ENCODE measurements at places on chromosomes 2 and 18.

- no peak for DNase-seq
Measured at GRCh38 chr18:47953471-47953931, 23.0 kb upstream of the SMAD2 start.

DNA sequence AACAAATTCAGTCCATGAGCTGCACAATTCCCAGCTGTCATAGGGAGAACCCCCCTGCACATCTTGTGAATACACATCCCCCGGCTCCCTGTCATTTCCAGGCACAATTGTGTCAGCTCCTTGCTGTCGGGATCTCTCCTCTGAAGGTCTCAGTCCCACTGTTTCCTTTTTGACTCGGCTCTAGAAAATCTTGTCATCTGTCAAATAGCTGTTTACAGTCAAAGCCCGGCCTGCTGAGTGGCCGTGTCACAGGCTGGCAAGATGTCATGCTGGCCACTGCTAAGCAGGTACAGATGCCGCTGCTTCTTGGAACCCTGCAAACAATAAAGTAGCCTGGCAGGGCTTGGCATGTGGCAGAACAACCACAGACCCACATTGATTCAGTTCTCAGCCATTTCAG, 61.7 kb downstream of the LYPD1 start:
- DNase-seq: no peak

GRCh38 chr2:25279091-25279651, 62.6 kb downstream of the DNMT3A start:
- DNase-seq: peak; percentile 66

- DNase-seq: no peak
Measured at GRCh38 chr2:42079737-42080287, 32.0 kb downstream of the PKDCC start.

GRCh38 chr2:74646201-74646600, 1.9 kb downstream of the M1AP start:
- no peak for DNase-seq

DNA sequence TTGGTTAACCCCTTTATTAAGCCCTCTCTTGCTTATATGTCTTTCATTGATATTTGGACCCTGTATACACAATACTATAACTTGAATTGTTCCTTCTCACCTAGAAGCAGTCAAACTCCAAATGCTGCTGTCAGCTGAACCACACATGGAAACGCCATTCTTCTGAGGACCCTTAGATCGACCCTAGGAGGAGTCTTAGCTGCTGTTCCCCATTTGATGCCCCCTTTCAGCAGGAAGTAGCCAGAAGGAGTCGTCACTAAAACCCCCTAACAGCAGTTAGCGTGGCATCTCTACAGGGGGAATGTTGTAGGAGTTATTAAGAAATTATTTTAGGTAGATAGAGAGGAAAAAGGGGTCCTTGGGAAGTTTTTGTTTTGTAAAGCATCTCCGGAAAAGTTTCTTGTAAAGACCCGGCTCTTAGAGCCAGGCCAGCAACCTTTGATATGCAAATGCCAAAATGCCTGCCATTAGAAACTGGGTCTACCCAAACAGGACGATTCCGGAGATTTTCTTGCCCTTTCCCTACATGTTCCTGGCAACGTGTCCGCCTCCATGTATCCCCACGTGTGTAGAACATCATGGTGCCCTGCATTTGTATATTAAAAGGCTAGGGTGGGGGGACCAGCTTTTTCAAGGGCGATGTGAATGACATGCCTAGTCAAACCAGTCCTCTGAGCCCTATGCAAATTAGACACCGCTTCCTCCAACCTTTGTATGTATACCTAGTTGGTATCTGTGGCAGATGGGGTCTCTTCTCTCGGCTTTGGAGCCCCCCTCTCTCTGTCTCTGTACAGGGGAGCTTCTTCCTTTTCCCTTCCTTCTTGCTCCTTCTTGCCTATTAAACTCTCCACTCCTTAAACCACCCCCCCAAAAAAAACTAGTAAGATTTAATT, 638.4 kb upstream of the POU3F3 start:
- DNase-seq: no peak

DNA sequence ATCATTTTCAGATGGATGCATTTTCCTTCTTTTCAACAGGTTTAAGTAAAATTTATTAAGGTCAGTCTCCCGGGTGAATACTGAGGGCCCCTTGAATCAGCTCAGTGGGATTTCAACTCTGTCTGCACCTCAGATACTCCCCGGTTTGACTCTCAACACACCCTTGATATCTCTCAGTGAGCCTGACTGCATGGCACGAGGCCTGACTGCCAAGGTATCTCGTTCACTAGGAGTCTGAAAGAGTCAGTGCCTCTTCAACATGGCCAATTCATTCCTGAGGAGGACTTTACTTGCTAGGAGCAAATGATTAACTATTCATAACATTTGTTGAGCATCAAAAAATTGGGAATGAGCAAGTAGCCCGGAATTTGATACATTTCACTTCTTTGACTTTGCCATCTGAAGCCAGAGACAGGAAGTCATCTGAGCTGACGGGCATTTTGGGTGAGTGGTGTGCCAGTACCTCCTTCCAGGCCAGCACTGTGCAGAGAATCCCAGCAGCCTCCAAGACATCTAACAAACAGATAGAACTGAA, 81.0 kb downstream of the VAPA start:
- DNase-seq: no peak

- no peak for DNase-seq
Measured at GRCh38 chr2:239499726-239500573, 99.1 kb upstream of the HDAC4 start.

GRCh38 chr18:4961121-4961909, 235.7 kb downstream of the AKAIN1 start:
- no peak for DNase-seq

- DNase-seq: no peak
Measured at GRCh38 chr2:26687801-26688200, 4.7 kb upstream of the KCNK3 start.

DNA sequence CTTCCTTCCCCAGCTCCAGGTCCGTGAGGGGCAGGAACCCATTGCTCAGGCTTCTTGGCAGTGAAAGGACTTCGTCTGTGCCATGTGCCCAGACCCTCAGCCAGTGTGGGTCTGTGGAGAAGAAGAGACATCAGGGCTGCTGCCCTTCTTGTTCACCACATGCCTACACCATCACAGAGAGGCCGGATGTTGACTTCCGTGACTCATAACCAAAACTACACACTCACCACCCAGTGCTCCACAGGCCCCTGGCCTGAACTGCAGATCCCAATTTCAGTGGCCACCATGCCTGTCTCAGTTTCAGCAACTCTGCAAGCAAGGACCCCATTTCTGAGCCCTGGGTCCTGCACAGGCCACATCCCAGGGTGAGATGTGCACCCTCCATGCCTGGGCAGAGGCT, 332.6 kb upstream of the SALL3 start:
- DNase-seq: no peak

DNA sequence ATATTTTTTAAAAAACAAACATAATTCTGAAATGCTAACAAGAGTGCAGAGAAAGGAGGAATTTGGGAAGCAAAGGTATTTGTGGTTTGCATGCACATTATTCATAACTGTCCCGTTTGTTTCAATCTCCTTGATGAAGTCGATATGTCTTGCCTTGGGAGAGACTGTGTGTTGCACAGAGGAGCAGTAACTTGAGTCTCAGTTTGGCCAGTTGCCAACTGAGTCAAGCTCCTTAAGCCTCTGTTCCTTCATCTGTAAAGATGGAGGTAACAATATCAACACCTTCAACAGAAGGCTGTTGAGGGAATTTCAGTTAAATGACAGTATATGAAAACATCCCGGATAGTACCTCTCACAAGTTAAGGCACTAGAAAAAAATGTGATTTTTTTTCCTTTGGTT, 226.2 kb downstream of the ASXL3 start:
- peak; percentile 60 for DNase-seq

DNA sequence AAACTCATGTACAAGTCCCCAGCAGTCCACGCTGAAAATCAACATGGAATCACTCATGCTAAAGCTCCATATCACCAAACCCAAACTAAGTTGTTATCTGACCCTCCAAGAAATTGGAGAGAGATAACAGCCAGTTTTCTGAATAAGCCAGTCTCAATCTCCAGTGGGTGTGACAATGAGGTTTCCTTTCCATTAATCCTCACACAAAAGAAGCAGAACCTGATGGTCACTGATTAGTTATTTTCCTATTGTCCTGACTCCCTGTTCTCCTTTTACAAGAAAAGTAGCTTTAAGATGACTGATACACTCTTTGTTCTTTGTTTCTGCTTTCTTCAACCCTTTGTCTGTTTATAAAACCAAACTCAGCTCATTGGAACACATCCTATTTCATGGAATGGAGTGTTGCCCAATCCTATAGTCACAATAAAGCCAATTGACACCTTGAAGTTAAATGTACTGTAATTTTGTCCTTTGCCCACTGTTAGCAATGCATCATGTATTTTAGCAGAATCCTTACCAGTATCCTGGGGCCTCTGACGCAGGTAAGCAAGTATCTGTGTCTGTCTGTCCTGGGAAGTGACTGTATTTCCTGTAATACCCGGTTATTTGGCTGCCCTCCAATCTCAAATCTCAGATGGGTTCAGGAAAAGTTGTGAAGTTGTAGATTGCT, 30.6 kb upstream of the SH3RF3 start:
- peak; percentile 26 for DNase-seq

- no peak for DNase-seq
Measured at GRCh38 chr2:197278799-197279763, 31.5 kb downstream of the ANKRD44 start.

DNA sequence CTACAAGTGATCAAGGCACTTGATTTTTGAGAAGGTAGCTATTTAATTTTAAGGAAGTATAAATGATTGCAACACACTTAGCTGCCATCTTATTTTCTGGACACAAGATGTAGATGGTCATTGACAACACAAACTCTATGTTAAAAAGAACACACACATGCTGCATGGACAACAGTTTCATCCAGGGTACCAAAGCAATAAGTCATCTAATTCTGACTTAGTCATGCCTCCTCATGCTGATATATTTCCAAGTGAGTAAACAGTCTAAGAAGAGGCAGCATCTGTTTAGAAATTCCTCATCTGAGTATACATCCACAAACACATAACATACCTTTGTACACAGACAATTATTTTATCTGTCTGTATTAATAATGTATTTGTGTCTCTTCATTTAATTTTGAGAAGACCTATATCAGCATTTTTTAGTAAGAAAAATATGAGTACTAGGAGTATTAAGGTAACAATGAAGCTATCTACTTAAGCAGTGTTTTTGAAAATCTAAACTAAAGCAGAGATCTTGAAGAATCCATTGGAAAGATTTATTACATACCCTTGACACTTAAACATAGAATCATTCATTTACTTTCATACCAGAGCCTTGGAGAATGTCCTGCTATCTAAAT, 84.9 kb downstream of the SCN1A start:
- no peak for DNase-seq

DNA sequence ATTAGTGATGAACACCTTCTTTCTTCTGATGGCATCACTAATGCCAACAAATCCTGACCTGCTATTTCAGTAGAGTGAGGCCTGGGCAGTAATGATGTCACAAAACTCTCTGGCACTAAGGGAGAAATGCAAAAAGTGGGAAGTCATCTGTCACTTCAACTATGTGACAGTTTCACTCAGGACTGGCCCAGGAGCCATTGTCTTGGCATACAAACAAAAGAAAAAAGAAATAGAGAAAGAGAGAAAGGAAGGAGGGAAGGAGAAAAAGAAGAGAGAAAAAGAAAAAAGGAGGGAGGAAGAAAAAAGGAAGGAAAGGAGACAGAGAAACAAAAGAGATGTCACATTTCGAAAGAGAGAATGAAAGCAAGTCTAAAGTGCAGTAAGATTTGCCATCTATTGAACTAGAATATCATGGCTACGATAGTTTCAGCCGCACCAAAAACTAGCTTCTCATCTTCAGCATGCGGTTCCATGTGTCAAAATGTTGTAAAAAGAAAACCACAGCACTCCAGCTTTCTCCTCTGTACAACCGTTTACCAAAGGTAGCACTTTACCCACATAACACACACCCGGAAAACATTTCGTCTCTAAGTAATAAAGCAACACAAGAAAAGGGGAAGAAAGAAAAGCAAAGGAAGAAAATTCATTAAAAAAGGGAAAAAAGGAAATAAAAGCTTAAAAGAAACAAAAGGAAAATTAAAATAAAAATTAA, 50.1 kb downstream of the CD226 start:
- DNase-seq: no peak

DNA sequence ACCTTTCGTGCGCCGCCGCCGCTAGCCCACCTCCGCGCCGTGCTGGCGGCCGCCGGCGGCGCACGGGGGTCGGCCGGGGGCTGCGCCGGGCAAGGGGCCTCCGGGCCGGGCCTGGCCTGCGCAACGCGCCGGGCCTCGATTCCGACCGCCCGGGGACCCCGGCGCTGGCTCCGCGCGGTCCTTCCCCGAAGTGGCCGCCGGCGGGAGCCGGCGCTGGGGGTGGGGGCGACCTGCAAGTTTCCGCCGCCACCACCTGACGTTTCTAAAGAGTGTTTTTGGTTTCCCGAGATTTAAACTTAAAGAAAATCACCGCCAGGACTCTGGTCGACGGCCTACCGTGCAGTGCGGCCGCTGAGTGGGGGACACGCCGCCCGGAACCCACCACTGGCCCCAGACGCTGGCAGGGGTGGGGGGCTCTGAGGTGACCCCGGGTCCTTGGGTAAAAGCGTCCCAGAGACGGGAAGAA, 3.8 kb upstream of the GATA6 start:
- no peak for DNase-seq

GRCh38 chr2:82226441-82226840, 1921.9 kb upstream of the LRRTM1 start:
- DNase-seq: no peak

GRCh38 chr18:38362286-38362792, 796.7 kb upstream of the CELF4 start:
- no peak for DNase-seq

DNA sequence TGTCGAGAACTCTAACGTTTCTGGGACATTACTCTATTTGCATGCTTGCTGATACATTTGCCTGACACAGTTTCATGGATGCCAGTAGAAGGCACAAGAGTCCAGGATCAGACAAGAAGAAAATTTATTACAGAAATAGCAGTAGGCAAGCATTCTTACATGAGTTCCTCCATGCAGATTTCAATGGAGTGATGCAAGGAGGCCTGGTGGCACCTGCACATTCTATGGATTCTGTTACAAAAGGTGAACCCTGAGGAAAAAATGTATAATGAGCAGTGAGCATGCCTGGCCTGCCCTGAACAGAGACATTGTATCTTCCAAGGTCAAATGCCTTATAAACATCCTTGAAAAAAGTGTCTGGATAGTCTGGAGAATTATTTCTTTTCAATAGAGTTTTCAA, 142.9 kb downstream of the DSEL start:
- no peak for DNase-seq

Measured in epithelial cell of prostate (primary cell).